ENCODE measurements at places on chromosomes 1 and 21. TPM values are rescaled to one million over a fixed set of nuclear protein-coding genes. Genes with fewer than 3 reads are reported as not detected.
A peak's percentile ranks its signal among the peaks of the same experiment; 100 is the strongest.

Gene FNBP1L
- 0.42 TPM for total RNA-seq

Gene SPRR2D
- not detected for total RNA-seq

Gene SLC44A3
- not detected for total RNA-seq

Gene POU3F1
- not detected for total RNA-seq

Gene CA6
- 4.8 TPM for total RNA-seq

Gene FOXO6
- total RNA-seq: not detected

Gene FAM78B
- 0.15 TPM for total RNA-seq

Gene KCNK2
- not detected for total RNA-seq

Gene PPM1J
- not detected for total RNA-seq

Gene INAVA
- 2.6 TPM for total RNA-seq

Gene KANK4
- total RNA-seq: not detected

Gene PRAMEF2
- total RNA-seq: not detected

DNA sequence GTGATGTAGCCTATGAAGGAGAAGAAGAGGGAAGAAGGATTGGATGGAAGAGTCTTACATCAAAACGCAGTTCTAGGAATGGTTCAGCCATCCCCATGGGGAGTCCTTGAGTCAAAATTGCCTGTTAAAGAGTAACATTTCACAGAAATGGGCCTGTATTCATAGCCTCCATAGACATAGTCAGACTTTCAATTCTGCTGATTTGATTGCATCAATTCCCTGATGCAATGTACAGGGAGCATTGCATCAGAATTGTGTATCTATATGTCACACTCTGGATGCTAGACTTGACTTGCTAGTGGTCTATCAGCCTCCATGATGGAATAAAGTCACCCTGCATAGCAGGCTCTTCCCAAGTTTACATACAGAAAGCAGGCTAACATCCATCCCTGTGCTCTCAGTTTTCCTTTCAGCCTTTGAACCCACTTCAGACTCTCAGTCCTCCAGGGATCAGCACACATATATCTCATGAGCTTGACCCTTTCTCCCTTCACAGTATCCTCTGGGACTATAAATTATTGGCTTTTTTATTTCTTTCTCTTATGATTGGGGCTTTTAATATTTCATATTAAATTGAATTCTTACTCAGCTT, 1111.7 kb upstream of the B3GALT2 start:
- DNase-seq: no peak

GRCh38 chr1:182386980-182387379, 4.6 kb downstream of the GLUL start:
- DNase-seq: no peak

GRCh38 chr1:15180945-15181523, 27.5 kb downstream of the TMEM51 start:
- no peak for DNase-seq

- no peak for DNase-seq
Observed at GRCh38 chr1:57067863-57068262, 102.0 kb upstream of the C8B start.

- peak; percentile 38 for DNase-seq
Observed at GRCh38 chr1:24888061-24888970, 41.8 kb downstream of the RUNX3 start.

GRCh38 chr1:198935306-198935921, 296.6 kb downstream of the PTPRC start:
- DNase-seq: peak; percentile 75

DNA sequence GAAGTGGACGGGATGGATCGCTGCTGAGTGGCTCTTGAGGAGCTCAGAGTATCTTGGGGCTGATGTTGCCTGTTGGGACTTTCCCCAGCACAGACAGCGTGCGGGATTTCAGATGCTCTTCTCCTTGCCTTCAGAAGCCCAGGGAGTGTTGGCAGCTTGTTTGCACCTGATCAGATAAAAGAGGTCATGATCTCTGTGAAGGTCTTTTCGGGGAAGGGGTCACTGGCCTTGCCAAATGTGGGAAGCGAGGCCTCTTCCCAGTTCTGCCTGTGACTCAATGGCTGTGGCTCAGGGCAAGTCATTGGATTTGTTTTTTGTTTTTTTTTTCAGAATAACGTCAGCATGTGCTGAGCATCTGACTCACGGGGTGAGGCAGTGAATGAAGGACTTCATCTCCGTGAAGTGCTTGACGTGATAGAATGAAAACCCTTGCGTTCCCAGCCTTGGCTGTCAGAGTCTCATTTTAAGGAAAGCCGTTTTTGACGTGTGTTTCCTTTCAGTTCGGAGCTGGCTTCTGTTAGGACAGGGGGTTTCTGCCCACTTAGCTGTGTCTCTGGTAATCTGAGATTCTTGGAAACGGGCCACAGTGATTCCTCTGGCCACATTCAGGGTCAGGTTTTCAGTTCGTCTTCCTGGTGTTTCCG, 46.7 kb downstream of the GALNT2 start:
- DNase-seq: no peak

DNA sequence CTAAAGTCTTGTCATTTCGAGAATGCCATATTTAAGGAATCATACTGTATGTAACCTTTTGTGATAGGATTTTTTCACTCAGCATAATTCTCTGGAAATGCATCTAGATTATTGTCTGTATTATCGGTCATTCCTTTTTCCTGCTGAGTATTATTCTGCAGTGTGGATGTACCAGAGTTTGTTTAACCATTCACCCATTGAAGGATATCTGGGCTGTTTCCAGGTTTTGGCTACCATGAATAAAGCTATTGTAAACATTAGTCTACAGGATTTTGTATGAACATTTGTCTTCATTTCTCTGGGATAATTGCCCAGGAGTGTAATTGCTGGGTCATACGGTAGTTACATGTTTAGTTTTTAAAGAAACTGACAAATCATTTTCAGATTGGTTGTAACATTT, 61.8 kb downstream of the ATP1A1 start:
- DNase-seq: no peak

DNA sequence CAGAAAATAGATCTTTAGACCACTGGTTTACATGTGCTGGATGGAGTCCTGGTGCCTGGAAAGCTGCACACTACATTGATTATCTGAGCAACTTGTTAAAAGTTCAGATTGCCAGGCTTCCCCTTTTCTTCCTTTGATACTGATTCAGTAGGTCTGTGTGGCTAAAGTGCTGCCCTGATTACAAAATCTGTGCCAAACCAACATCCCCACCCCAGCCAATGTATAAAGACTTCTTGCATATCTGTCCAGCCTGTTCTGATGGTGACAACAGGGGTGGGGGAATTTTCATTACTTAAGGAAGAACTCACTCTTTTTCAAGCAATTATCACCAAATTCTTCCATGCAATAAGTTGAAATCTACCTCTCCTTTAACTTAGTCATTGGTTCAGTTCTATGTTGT, 135.5 kb downstream of the TNFSF18 start:
- DNase-seq: no peak

DNA sequence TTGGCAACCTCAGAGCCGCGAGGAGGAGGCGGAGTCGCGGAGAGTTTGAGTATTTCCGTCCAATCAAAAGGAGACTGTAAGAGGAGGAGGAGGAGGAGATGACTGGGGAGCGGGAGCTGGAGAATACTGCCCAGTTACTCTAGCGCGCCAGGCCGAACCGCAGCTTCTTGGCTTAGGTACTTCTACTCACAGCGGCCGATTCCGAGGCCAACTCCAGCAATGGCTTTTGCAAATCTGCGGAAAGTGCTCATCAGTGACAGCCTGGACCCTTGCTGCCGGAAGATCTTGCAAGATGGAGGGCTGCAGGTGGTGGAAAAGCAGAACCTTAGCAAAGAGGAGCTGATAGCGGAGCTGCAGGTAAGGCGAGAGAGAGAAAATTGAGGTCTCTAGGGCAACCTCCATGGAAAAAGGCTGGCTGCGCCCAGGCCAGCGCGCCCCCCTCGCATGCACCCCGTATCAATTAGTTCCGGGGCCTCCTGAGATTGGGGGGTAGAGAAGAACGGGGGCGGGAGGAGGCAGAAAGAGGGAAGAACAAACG, at the start of gene PHGDH:
TSS of gene PHGDH (plus strand) at position 131 of the 538 bp plus-strand sequence. CDS start at position 220, 89 bp downstream.
- peak; percentile 80 for DNase-seq

DNA sequence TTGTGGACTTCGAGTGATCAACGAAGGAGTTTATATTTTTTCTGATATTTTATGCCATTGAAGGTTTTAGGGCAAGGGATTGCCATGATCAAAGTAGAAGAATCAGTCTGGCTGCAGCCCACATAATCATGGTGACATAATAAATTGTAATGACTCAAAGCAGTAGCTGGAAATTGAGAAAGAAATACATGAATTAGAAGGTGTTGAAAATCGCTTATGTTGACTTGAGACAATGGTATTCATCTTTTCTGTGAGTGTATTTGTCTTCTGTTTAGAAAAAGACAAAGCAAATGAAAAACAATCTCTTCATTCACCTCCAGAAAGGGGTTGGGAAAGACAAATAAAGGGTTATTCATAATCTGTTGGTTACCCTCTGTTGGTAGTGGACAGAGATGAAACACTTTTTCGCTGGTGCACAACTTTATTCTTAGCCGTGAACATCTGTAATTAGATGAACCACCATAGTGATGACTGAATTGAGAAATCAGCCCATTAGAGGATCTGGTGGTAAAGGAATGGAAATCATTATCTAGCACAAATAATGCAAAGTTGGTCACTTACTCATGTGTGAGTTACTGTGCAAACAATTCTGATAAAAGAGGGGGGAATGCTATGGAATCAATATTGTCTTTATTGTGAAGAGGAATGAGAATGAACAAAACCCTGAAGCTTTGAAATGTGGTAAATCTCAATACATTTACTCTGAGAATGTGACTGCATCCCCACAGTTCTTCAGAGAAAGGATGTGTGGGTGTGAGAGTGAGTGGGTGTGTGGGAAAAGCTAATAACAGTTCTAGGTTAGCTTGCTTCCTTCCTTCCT, 121.8 kb downstream of the NTNG1 start:
- no peak for DNase-seq

DNA sequence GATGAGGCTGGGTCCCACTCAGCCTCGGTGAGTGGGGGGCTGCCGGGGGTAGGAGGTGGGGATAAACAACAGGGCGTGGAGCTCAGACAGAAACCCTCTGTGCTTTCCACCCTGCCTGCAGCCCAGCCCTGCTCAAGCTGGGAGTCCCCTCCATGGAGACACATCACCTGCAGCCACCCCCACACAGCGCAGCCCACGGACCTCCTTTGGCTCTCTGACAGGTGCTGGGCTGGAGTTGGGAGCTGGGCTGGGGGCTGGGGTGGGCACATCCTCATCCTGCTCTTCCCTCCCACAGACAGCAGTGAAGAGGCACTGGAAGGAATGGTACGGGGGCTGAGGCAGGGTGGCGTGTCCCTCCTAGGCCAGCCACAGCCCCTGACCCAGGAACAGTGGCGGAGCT, 1.9 kb upstream of the CATSPER4 start:
- no peak for DNase-seq

DNA sequence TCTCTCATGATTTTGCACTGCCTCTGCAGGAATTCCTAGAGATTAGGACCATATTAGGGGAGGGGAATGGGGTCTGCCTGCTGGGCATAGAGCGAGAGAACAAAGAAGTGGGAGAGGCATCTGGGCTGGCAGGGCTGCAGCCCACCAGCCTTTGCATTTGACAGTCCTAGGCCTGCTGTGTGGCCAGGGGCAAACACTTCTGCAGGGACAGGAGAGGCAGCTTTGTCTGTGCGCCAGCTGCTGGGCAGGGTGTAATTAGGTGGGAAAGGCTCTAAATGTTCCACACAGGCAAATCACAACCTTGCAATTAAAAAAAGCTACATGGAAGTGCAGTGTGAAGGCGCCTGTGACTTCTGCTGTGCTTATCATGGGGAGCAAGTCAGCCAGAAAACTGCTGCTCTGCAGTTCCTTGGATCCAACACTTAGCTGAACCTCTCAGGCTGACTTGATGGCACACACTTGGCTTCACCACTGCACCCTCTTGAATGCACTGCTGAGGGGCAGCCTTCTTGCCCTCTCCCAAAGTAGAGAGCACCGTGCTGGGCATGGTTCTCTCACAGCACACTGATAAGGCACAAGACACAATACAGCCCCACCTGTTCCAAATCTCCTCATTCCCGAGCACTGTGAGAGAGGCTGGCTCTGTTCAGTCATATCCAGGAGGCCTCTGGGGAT, 73.6 kb upstream of the TLR5 start:
- DNase-seq: peak; percentile 19

- DNase-seq: no peak
Observed at GRCh38 chr1:99481391-99481996, 164.4 kb upstream of the PALMD start.

GRCh38 chr1:47693115-47693514, 255.3 kb downstream of the FOXD2 start:
- DNase-seq: no peak

DNA sequence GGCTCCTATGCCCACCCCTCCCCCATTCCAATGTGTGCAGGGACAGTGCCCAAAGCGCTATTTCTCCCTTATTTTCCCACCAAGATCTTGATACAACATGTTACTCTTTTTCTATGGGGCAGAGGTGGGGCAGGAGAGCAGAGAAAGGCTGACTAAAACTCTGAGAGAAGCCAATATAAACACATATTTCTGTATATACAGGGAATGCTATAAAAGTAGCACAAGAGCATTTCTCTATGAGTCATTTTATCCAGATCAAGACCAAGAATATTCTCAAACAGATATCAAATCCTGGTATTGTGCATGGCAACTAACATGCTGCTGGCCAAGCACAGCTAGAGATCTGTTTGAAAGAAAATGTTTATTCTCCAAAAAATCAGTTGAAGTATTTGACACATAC, 7.3 kb downstream of the WDR26 start:
- no peak for DNase-seq

DNA sequence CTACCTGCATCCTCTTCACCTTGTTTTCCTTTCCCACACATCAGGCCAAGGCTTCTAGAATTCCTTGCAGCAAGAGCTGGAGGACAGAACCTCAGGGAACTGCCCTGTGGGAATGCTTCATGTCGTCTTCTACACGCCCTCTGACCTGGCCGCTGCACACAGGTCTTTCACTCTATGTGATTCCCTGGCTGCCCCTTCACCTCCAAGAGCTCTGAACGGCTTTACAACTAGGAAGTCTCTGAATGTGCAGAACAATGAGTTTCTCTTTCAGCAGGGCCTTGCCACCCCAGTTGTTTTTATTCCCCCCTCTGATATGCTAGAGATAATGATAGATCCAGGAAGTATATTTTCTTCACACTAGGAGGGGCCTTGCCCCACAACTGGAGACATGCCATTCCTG, 142.6 kb downstream of the CLIC6 start:
- DNase-seq: no peak

DNA sequence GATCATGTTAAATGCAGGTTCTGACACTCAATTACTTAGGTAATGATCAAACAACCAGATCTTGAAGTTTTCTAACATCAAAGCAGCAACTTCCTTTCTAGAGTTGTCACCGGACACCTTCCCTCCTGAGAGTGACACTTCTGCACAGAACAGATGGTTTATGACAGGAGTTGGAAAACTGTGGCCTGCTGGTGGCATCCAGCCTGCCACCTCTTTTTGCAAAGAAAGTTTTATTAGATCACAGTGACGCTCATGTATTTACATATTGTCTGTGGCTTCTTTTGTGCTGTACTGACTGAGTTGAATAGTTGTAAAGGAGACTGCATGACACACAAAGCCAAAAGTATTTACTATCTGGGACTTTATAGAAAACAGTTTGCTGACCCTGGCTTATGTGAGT, 28.3 kb downstream of the DDR2 start:
- no peak for DNase-seq

GRCh38 chr1:237139732-237140131, 97.7 kb downstream of the RYR2 start:
- no peak for DNase-seq

- no peak for DNase-seq
Observed at GRCh38 chr1:172898866-172899265, 151.9 kb downstream of the TNFSF18 start.

GRCh38 chr1:55472784-55473183, 257.6 kb upstream of the USP24 start:
- no peak for DNase-seq

All from activated CD8-positive, alpha-beta memory T cell treated with anti-CD3 and anti-CD28 coated beads, Interleukin-2, amount 10 ng/mL, durations not matched to agents 7 days and 5 days (primary cell).